ENCODE measurements at places on chromosomes 2 and 18. TPM values are rescaled to one million over a fixed set of nuclear protein-coding genes. Genes with fewer than 3 reads are reported as not detected.

The ZSWIM2 gene
- total RNA-seq, result not detected

The CD8B2 gene
- total RNA-seq, result not detected

The ARHGAP15 gene
- not detected for total RNA-seq

The AMER3 gene
- not detected for total RNA-seq

The CRYBA2 gene
- total RNA-seq, result not detected

The NT5DC4 gene
- not detected for total RNA-seq

The NCKAP1 gene
- 185 TPM for total RNA-seq
